Fibroblast of lung (primary cell): ENCODE measurements at places on chromosomes 7 and 10.
A peak's percentile ranks its signal among the peaks of the same experiment; 100 is the strongest.

DNA sequence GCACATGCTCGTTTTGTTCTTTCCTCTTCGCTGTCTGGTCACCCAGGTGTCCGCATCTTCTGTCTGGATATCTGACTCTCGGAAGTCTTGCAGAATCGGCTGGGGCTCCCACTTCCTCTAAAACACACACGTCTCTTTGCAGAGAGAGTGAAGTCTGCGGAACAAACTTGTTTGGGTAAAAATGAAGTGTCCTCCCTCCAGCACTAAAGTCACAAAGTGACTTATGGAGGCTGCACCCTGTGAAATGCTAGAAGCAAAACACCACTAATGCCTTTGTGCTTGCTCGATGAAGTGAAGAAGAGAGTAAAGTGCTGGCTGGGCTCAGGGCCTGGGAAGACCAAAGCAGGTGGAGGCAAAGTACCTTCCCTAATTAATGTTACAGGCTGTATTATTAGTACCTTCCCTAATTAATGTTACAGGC is 71.4 kb downstream of the FGFR2 start:
- DNase-seq, result no peak

DNA sequence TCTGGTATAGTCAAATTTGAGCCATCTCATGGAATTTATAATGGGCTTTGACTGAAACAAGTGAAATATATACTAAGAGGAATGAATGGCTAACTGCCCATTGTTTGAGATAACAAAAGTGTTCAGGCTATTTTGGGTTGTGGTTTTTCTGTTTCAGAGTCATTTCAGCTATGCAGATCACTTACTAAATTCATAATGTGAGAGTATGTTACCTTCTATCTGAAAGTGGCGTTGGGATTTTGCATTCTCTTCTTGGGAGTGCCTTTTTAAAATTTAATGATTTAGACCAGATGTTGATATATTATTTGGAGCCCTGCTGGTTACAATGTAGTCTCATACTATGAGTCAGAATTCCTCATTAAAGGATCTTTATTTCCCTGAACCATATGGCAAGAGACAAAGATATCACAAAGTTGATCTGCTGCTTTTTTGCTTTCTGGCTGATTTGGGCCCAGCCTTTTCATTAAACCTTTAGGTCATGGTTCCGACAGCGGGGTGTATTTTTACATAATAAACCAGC is 10.4 kb downstream of the VCL start:
- peak; percentile 90 for DNase-seq

DNA sequence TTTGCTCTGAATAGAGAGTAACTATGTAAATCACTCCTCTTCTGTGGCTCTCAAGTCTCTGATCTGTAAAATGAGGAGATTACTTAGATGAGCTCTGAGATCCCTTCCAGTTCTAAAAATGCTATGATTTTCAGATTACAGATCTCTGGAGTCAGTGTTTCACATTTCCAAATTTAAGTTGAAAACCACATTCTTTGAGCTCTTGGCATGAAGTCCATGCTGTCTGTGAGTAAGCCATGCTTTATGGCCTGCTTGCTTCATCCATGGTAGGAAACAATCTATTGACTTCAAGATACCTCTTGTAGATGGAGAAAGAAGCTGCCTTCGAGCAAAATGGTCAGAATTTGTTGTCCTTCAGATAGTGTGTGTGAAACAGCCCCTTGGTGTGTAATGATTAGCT is 64.9 kb downstream of the CELF2 start:
- DNase-seq, result peak; percentile 3

- DNase-seq, result no peak
These were observed 48.6 kb downstream of the DGKI start for GRCh38 chr7:137798073-137798763.

DNA sequence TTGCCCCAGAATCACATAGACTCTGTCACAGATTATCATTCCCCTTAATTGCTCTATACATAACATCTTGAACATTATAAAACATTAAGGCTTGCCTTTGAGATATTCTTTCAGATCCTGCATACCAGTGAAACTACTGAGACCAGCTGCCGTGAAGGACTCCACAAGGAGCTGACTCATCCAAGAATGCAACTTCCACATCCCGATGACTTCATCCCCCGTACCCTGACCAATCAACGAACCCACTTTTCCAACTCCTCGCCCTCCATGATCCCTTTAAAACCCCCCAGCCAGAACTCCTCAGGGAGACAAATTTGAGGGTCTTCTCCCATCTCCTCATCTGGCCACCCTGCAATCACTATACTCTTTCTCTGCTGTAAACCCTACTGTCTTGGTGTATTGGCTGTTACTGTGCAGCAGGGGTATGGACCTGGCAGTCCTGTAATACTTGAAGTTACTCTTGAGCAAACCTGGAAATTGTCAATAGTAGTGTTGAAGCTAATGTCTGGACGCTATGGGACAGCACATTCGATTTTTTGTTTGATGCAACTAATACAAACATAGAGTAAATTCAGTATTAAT is 49.8 kb downstream of the HTR5A start:
- no peak for DNase-seq

DNA sequence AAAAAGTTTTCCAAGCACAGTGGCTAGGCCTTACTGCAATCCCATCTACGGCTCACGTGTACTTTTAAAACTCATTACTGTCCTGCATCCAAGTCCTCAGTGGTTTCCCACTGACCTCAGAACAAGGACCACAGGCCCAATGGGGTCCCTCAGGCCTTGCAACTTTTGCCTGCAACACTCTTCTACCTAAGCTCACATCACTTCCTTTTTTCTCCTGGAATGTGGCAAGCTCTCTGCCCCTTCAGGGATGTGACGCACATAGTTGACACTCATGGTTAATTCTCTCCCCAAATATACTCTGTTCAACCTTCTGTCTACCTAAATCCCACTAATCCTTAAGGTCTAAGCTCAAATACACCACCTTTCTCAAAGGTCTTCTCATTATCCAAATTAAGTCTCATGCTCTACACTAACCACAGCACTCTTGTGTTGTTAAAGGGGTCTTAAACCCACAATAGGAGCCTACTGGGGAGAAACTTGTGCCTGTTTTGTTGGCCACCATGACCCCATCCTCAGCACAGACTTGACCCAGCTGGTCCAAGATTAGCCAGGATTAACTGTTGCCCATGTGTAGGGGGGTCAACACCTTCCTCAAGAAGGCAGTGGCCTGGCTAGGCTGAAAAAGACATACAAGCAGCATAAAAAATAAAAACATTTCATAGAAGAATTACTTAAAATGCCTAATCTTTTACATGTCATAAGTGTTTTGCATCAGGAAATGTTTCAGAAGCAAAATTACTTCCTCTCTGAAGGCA is 15.2 kb downstream of the HNRNPF start:
- DNase-seq, result no peak

GRCh38 chr7:2567679-2568278 is 9.0 kb downstream of the IQCE start:
- no peak for DNase-seq

DNA sequence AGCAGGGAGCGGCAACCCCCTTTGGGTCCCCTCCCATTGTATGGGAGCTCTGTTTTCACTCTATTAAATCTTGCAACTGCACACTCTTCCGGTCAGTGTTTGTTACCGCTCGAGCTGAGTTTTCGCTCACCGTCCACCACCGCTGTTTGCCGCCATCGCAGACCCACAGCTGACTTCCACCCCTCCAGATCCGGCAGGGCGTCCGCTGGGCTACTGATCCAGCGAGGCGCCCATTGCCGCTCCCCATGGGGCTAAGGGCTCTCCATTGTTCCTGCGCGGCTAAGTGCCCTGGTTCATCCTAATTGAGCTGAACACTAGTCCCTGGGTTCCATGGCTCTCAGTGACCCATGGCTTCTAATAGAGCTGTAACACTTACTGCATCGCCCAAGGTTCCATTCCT is 115.6 kb upstream of the AUTS2 start:
- DNase-seq, result no peak

DNA sequence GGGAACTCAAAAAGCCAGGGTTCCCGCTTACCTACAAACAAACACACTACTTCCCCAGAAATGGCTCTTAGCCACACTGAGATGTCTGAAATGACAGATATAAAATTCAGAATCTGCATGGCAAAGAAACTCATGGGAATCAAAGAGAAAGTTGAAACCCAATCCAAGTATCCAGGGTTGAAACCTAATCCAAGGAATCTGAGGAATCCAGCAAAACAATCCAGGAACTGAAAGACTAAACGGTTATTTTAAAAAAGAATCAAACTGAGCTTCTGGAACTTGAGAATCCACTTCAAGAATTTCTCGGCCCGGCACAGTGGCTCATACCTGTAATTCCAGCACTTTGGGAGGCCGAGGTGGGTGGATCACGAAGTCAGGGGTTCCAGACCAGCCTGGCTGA is 568.8 kb downstream of the POM121L12 start:
- peak; percentile 2 for DNase-seq

- peak; percentile 6 for DNase-seq
These were observed 150.4 kb downstream of the CXCL12 start for GRCh38 chr10:44234483-44234875.

DNA sequence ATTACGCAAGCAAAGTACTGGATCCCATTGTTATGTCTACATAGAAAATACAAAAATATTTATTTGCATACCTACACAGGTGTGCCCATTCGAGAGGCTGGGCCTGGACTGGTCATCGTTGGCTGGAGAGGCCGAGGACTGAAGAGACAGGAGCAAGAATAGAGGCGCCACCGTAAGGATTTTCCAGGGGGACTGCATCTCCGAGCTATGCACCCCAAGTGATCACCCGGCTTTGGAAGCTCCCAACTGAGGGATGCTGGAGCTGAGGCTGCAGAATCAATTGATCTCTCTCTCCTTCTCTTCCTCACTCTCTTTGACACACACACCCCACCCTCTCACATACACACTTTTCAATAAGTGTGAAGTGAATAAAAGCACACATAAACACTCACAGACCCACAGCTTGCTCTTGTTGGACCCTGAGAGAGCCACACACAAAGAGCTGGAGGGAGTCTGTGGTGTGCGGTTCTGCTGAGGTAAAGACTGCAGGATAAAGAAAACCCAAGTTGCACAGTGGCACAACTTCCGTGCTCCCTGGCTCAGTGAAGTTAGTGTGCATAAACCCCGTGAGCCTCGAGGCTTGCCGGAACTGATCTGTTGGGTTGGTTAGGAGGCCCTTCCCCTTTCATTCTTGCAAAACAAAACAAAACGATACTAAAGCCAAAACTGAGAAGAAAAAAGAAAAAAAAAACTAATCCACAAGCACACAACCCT is at the start of gene AOAH:
TSS of gene AOAH (minus strand) at position 544 of the 714 bp plus-strand sequence. CDS start at position 198, 346 bp downstream.
- no peak for DNase-seq

GRCh38 chr10:76111986-76112825 is 680.8 kb downstream of the LRMDA start:
- DNase-seq, result no peak

DNA sequence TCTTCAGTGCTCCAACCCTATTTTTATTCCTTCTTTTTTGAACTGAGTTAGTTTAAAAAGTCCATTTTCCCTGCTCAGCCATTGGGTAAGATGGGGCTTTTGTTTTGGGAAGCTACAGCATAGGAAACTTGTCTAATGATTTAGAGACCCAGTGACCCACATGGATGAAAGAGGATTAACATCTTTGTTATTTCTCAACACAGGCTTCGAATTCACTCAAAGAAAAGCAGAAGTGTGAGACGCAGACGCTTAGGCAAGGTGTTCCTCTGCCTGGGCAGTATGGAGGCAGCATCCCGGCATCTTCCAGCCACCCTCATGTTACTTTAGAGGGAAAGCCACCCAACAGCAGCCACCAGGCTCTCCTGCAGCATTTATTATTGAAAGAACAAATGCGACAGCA is 152.0 kb downstream of the HDAC9 start:
- no peak for DNase-seq
